Stimulated activated CD8-positive, alpha-beta memory T cell treated with anti-CD3 and anti-CD28 coated beads, Interleukin-4, amount 100 ng/mL, for 1 hour (primary cell): ENCODE measurements at places on chromosomes 2 and 18.

DNA sequence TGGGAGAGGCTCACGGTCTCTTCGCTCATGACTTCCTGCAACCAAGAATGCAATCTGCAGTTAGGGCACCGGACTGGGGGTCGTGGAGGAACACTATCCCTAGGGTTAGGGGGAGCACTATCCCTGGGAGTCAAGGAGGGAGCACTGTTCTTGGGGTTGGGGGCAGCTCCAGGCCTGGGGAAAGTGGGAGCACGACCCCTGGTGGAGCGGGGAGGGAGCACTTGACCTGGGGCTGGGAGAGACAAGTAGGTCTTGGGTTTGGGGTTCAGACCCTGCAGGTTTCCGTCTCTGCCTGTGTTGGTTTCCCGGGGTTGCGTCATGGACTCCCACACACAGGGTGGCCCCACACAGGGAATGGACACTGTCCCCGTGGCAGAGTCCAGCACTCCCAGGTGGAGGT, 133.6 kb downstream of the TPO start:
- DNase-seq = no peak

DNA sequence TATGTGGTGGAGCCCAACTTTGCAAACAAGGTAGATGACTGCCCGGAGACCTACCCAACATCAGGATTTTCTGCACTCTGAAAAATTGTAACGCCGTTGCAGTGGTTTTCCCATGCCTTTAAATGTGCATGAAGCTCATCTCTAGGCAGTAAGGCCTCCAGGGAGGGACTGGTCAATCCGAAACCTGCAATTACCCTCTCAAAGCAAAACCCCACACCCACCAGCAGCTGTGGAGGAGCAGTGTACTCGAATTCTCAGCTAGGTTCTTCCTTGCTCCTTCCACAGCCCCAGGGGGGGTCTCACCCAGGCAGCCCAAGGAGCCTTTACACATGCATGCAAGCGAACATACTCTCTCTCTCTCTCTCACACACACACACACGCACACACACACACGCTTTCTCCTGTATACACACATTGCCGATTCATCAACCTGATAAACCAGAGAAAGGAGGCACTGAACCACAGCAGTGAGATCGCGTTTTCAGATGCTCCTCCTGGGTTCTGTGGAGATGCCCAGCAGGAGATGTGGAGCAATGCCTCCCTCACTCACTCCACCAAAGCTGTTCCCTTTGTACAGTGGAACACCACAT, 109.2 kb downstream of the VIT start:
- no peak for DNase-seq

GRCh38 chr2:98869870-98870269, 66.2 kb downstream of the CRACDL start:
- DNase-seq = no peak

GRCh38 chr2:70412294-70413070, 110.6 kb upstream of the FAM136A start:
- no peak for DNase-seq

GRCh38 chr18:13086906-13087305, 95.7 kb downstream of the CEP192 start:
- no peak for DNase-seq

DNA sequence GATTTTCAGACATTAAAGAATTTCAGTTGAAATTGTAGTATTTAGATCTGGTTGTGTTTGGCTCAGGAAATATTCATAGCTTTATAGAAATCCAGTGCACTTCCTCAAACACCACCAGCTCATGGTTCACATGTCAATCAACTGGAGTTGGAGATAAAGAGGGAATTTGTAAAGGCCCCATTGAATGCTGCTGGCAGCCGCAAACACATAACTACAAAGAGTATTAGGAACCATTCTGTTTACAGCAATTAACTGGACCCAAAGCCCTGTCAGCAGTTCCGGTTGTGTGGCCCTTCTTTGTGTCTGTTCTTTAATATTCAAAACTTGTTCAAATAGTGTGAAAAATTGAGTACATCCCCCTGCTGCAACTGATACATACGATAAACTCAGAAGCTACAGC, 107.4 kb upstream of the LRRTM4 start:
- DNase-seq = no peak

- DNase-seq = no peak
Observed at GRCh38 chr2:129925381-129925780, 54.1 kb upstream of the RAB6C start.

GRCh38 chr2:48145845-48146452, 239.7 kb upstream of the FBXO11 start:
- DNase-seq = no peak

GRCh38 chr2:41972819-41973218, 75.0 kb upstream of the PKDCC start:
- DNase-seq = no peak

DNA sequence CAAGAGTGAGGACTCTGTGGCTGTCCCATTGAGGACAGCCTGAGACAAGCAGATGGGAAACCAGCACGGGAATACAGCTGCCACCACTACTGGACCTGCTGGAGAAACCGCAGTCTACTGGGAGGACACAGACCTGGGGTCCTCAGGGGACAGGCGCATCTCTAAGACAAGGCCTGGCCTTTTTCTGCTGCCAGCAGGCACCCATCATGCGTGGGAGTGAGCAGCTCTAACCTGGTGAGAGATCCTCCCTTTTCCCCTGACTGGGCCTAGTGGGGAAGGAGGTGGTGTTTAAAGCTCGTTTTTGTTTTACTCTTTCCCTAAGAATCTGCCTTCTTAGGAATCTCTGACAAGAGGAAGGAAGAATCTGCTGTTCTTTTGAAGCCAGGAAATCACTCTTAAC, 36.6 kb downstream of the CYRIA start:
- DNase-seq = no peak

DNA sequence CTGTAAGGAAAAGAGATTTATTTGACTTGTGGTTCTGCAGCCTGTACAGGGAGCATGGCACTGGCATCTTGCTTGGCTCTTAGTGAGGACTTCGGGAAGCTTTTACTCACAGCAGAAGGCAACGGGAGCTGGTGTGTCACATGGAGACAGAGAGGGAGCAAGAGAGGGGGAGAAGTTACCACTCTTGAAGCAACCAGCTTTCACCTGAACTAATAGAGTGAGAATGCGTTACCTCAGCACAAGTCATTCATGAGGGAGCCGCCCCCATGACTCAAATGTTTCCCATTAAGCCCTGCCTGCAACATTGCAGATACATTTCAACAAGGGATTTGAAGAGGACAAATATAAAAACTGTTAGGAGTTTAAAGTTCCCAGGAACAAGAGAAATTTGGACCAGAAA, 190.0 kb downstream of the CYRIA start:
- DNase-seq = no peak

DNA sequence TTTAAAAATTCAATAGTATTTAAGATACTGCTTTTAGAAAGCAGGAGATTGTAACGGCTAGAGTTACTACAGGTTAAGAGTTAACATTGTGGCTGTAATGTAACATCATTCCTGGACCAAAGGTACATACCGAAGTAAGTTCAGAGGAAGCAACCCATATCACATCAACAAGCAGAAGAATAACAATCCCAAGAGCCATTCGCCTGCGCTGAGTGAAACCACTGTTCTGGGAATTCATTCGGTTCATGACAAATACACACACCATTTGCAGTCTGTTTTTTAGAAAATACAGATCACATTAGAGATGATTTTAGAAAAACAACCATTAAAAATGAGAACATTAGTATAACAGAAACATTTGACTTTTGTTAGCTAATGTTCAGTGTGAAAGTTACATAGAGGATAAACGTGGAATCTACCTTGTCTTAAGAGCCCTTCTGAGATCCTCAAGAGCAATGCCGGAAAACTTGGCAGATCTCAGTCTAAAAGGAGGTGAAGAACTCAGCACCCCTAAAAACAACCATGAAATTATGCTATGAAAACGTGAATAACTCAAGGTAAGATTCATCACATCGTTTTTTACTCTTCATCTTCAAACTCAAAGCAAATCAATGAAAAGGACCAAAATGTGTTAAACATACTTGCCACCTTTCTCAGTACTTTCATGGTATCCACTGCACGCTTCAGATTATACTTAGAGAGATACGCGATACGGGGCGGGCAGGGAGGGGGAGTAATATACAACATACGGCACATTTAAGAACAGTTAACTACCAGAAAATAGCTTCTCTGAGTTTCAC, 1.2 kb downstream of the SLC35F5 start:
- no peak for DNase-seq

DNA sequence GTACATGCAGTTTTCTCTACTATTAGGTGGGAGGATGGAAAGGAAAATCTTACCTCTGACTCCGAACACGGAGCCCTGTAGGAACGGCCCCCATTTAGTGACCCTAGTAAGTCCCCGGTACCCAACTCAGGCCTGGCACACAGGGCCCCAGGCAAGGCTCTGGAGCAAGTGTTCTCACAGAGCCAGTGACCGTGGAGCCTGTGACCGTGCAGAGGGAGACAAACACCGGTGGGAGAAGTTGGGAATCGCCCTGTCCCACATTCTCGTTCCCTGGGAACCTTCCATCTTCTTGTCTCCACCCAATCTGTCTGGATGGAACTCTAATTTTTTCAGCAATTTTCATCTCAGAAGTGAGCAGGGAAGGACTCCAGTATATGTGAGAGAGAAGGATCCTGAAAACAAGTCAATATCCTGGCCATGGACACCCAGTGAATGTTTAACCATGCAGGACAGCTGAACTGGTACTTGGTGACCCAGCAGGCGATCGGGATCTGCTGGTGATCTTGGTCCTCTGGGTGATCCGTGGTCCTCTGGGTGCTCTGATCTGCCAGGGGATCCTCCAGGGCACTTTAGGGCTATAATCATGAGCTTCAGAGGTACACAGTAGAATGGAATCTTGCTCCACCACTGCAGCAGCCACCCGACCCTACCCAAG, 348.6 kb upstream of the ID2 start:
- DNase-seq = no peak

- no peak for DNase-seq
Observed at GRCh38 chr2:218659988-218660358, 490 bp downstream of the BCS1L start.

DNA sequence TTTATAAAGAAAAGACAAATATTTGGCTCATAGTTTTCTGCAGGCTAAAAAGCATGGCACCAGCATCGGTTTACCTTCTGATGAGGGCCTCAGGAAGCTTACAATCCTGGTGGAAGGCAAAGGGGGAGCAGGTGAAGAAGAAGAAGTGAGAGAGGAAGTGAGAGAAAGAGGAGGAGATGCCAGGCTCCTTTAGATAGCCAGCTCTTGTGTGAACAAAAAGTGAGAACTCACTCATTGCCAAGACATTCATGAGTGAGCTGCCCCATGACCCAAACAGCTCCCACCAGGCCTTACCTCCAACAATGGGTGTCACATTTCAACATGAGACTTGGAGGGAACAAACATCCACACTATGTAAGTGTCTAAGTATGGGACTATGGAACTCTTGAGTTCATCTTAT, 14.3 kb downstream of the CCDC150 start:
- DNase-seq = no peak

DNA sequence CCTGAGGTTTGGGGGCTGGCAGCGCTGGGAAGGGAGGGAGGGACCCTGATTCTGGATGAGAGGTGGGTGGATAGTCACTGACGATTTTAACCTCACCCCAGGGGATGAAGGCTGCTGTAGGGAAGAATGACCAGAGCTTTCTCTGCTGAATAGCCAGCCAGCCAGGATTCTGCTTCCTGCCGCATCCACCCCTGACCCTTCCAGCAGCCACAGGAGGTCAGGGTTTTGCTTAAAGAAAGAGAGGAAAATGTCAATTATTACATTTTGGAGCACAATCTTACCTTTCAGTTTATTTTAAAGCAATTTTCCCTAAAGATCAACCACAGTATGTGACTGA, 217.7 kb downstream of the GBX2 start:
- DNase-seq = no peak

DNA sequence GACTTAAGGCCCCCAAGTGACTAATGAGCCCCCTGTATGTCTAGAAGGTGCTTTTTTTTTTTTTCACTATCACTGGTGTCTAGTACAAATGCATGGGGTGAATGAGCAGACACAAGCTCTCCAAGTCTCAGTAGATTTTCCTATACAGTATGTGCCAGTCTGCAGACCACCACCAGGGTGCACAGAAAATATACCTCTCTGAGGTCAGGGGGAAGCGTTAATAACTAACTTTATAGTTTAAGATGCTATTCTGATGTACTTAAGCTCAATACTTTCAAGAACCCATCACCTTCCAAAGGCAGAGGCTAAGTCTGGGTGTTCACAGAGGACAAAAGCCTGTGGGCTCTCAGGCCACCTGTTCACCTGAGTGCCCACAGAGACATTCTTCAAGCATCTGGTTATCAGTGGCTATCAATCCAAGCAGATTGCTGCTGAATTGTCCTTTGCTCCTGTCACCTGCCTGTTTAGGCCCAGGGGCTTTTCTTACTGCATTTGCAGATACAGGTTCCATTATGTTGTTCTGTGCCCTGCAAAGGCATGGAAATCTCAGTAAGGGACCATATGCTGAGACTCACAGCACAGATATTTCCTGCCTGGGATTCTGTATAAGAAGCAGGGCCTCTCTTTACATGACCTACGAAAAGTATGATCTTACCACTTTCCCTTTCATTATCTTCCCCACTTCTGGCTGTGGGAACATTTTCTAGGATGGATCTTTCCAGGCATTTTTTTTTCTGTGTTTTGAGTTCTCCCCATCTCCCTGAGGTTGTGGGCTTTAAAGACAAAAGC, 534.6 kb downstream of the TNS1 start:
- no peak for DNase-seq

- DNase-seq = no peak
Observed at GRCh38 chr18:70453058-70453775, 164.4 kb downstream of the SOCS6 start.

DNA sequence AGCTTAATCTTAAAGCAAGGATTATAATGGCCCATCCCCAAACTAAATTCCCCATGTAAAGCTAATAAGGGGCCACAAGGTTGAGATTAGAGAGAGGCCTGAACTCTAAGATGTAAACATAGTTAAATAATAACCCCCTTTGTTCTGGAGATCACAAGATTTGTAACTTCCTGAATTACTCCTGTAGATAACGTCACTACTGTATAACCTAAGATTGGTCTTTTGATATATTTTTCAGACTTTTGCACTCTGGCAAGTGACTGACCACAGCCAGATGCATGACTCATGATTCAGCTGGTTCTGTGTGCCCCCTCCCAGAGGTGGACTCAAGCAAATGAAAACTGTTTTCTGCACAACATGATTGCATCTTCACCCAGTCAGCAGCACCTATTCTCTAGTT, 686.0 kb upstream of the DDX18 start:
- DNase-seq = no peak

- DNase-seq = no peak
Observed at GRCh38 chr2:170369228-170369627, 191.3 kb downstream of the MYO3B start.
